Activated naive CD4-positive, alpha-beta T cell treated with anti-CD3 and anti-CD28 coated beads for 36 hours (primary cell): ENCODE measurements at places on chromosomes 6 and 20. TPM values are rescaled to one million over a fixed set of nuclear protein-coding genes. Genes with fewer than 3 reads are reported as not detected.

DNA sequence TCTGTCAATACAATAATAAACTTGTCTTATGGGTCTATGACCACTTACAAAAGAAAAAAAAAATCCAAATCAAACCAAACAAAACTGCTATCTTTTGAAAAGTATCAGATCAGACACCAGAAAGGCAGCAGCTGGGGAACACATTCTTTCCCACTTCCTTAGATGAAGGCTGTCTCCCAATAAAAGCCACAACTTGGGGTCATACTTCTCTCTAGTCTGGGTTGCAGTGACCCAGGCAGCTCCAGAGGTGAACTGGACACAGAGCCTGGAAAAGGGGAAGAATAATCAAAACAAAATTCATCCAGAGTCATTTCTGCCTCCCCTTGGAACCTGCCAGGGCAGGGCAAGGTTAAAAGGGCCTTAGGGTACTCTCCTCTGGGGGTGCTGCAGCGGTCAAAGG is 19.1 kb downstream of the ATXN1 start:
- no peak overlapping the region for H3K27ac ChIP-seq
- H3K27me3 ChIP-seq, result no peaks in the 10 kb centered on the region
- H3K4me3 ChIP-seq, result no peak overlapping the region
- peaks cover 19% of the 10 kb centered on the region for H3K4me1 ChIP-seq
- peaks cover 3% of the 10 kb centered on the region for H3K36me3 ChIP-seq
- DNase-seq, result no peak

The SLC16A10 gene
- total RNA-seq, result 8.1 TPM

- H3K27me3 ChIP-seq, result no peaks in the 10 kb centered on the region
- peaks cover 51% of the 10 kb centered on the region for H3K4me1 ChIP-seq
- DNase-seq, result no peak
- H3K36me3 ChIP-seq, result peaks cover 5% of the 10 kb centered on the region
These were observed 29.1 kb downstream of the STK35 start for GRCh38 chr20:2130683-2131082.

GRCh38 chr20:51428401-51429143 is 113.9 kb downstream of the NFATC2 start:
- H3K36me3 ChIP-seq, result peaks cover 23% of the 10 kb centered on the region
- peaks cover 38% of the 10 kb centered on the region for H3K4me1 ChIP-seq
- no peaks in the 10 kb centered on the region for H3K27me3 ChIP-seq
- no peak for DNase-seq
- no peak overlapping the region for H3K27ac ChIP-seq

DNA sequence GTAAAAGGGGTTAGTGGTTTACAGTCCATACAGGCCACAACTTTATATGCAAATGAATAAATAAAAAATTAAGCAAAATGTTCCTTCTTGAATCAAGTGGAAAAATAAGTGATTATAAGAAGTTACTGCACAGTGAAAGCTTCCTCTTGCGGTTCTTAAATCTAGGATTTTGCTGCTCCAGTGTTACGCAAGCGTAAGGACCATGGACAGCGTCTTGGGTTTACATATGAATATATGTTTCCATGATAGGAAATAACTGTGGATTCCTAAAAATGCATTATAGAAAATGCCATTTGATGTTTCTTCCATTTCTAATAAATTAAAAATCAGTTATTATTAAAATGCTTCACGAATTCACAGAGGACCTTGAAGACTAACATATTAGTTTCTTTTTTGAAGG is 176.6 kb upstream of the POU3F2 start:
- no peaks in the 10 kb centered on the region for H3K27me3 ChIP-seq
- H3K4me1 ChIP-seq, result no peaks in the 10 kb centered on the region
- H3K36me3 ChIP-seq, result no peaks in the 10 kb centered on the region
- no peak overlapping the region for H3K4me3 ChIP-seq

GRCh38 chr20:62745952-62746288 is 37.3 kb downstream of the NTSR1 start:
- no peaks in the 10 kb centered on the region for H3K36me3 ChIP-seq
- no peak for DNase-seq
- no peak overlapping the region for H3K27ac ChIP-seq
- H3K4me1 ChIP-seq, result peaks cover 14% of the 10 kb centered on the region
- no peak overlapping the region for H3K4me3 ChIP-seq
- H3K27me3 ChIP-seq, result peaks cover 5% of the 10 kb centered on the region

DNA sequence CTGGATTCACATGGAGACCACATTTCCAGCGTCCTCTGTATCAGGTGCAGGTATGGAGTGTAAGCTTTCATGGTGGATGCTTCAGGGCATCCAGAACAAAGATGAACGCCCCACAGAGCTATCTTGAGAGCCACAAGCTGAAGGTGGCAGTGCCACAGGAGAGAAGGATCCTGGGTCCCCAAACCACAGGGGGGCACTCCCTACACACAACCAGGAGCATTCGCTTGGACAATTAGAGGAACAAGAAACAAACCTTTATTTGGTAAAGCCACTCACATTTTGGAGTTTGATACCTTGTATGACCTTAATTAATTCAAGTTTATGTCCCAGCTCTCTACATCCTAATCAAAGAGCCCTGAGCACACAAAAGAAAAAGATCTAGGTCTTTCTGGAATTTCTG is 406.3 kb downstream of the PREX1 start:
- H3K36me3 ChIP-seq, result no peaks in the 10 kb centered on the region
- H3K4me1 ChIP-seq, result no peaks in the 10 kb centered on the region
- no peak overlapping the region for H3K27ac ChIP-seq
- no peak for DNase-seq
- H3K4me3 ChIP-seq, result no peak overlapping the region

GRCh38 chr6:137272403-137272802 is 53.2 kb upstream of the IFNGR1 start:
- H3K4me1 ChIP-seq, result no peaks in the 10 kb centered on the region
- peaks cover 6% of the 10 kb centered on the region for H3K27me3 ChIP-seq
- no peak overlapping the region for H3K27ac ChIP-seq
- no peak for DNase-seq
- no peak overlapping the region for H3K4me3 ChIP-seq

The GOPC gene
- 7.5 TPM for total RNA-seq

The ELOVL2 gene
- total RNA-seq, result not detected

The EGFL8 gene
- 9.5 TPM for total RNA-seq
